GF-D8 (cell line): ENCODE measurements at places on chromosomes 4 and X.

DNA sequence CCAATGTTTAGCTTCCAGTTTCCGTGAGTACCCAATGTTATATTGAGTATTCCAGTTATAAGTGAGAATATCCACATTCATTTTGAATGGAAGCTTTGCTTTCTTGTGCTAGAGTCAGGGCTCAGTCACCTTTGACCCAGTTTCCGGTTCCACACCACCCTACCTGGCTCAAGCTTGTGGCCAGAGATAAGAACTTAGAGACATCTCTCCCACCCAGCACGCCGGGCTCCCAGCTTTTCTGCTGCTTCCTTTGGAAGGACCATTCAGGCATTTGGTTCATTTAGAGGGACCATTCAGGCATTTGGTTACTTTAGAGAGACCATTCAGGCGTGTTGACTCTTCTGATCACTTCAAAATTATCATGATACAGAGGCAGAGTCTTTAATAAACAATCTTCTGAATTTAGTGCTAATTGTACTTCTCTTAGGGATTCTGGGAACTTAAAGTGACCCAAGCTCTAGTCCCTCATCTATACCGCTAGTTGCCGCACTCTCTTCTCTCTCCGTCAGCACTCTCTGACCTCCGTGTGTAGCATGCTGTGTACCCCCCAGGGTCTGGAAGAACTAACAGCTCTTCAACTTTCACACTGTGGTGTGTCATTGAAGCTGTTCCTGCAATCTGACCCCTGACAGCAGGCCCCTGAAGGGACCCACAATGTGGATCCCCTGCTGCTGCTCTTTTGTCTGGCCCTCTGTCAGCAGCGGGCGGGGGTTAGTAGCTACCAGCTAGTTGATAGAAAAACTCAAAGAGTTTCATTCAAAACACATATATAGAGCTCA, 943.1 kb downstream of the ARAP2 start:
- DNase-seq: no peak

- no peak for DNase-seq
Measured at GRCh38 chr4:151199319-151200190, 77.4 kb upstream of the PRSS48 start.

DNA sequence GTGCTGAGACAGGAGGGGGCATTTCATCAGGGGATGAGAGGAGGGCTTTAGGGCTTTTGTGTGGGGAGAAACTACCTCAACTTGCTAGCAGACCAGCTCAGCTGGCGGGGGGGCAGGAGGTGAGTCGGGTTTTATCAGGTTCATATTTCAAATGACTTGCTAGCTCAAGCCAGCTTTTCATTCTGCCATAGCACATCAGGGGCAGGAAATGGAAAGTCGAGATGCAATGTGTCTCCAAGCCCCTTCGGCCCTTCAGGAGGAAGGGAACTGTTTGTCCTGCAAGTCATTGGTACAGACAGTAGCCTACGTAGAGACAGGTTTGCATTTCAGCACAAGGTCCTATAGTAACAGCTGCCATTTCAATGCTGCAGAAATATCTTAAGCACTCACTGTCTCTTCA, 194.1 kb downstream of the PTTG2 start:
- DNase-seq: no peak

DNA sequence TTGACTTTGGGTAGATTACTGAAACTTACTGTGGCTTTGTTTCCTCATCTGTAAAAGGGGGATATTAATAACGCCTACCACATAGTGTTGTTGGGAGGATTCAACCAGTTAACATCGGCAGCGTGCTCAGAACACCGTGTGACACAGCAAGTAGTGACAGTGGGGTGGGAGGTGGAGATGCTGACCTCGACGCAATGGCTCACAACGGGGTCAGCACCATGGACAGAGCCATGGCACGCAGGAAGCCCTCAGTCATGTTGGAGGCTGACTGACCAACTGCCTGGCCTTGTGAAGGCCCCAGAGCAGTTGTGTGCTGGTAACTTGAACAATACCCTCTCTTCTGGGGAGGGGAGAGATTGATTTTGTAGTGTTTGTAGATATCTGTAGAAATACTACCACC, 93.2 kb downstream of the WFS1 start:
- DNase-seq: no peak

DNA sequence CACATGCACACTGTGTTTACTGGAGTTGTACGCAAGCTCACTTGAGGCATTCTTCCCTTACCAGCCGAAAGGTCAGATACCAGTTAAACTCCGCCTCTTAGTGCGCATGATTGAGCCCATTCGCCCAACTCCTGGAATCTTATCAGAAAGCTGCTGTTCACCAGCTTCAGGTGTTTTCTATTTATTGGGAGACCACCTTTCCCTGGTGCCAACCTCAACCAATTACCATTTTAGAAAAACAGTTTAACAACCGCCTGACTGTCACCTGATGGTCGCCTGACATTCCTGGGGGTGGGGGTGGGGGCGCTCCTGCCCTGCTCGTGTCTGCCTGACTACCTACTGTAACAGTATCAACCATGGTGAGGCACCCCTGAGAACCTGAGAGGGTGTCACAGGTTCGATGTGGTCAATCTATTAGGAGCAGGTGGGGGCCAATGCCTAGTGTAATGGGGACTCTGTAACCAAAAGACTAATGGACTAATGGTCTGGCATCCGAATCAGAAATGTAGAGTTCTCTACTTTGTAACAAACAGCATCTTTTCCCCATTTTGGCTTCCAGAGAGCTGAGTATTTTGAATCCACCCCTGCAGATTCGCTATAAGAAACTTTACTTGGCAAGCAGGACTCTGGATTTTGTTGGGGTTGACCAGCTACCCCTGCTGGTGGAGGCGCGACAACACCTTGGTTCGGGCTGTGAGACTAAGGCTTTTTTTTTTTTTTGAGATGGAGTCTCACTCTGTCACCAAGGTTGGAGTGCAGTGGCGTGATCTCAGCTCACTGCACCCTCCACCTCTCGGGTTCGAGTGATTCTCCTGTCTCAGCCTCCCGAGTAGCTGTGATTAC, 58.2 kb upstream of the ZNF157 start:
- no peak for DNase-seq

GRCh38 chrX:10636851-10637250, 16.5 kb upstream of the MID1 start:
- DNase-seq: no peak

- no peak for DNase-seq
Measured at GRCh38 chr4:150679765-150680343, 97.9 kb downstream of the MAB21L2 start.
